ENCODE measurements at places on chromosomes 1 and 21. TPM values are rescaled to one million over a fixed set of nuclear protein-coding genes. Genes with fewer than 3 reads are reported as not detected.

Gene KCNE2
- total RNA-seq = not detected

DNA sequence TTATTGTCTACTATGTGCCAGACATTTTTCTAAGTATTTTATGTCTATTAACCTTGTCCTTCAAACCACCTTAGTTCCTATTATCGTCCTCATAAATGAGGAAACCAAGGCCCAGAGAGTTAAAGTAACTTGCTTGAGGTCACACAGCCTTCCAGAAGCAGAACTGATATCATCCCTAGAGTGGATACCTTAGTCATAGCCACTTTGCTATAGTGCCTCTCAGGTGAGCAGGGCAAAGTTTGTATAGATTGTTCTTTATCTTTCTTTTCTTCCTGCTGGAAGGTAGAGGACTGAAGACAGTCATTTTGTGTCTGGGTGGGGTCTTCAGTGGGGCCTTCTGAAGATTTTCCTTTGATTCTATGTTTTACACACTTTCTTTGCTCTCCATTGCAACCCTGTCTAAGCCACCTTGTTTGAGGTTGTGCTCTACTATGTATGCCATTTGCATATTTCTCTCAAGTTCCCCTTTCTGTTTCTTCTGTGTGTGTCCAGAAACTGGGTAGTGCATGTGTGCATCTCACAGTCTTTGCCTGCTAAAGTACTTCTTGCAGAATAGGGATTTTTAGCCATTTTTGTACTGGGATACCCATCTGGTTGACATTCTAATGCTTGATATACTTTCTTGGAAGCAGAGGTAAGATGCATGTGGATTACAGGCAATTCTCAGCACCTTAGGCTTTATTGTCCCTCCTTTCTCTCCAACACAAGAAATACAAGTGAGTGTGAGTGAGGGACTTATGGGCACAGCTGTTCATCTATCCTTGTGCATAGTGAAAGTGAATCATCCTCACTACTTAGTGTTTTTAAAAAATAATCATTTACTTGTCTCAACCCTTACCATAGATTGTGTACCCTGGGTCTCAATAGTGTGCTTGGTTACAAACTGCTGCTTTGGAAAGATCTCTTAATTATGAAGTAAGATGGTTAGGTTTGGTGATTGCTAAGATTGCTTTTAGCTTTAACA lies 207.6 kb upstream of the HMCN1 start:
- no peak for DNase-seq

DNA sequence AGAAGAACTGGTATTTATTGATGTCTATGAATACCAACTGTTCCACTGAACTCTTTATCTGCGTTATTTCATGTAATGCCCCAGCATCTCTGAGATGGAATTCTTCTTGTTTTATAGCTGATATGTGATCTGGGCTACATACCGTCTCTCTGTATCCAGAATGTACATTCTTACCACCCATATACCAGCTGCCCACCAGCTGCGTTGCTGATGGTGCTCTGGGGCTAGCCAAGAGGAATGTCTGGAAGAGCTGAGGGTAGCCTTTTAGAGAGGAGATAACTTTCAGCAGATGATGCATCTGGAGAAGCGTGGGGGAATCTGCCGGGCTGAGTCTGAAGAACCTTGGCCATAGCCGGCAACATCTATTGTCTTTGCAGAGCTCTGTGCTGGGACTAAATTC lies 137.5 kb downstream of the RYR2 start:
- no peak for DNase-seq

DNA sequence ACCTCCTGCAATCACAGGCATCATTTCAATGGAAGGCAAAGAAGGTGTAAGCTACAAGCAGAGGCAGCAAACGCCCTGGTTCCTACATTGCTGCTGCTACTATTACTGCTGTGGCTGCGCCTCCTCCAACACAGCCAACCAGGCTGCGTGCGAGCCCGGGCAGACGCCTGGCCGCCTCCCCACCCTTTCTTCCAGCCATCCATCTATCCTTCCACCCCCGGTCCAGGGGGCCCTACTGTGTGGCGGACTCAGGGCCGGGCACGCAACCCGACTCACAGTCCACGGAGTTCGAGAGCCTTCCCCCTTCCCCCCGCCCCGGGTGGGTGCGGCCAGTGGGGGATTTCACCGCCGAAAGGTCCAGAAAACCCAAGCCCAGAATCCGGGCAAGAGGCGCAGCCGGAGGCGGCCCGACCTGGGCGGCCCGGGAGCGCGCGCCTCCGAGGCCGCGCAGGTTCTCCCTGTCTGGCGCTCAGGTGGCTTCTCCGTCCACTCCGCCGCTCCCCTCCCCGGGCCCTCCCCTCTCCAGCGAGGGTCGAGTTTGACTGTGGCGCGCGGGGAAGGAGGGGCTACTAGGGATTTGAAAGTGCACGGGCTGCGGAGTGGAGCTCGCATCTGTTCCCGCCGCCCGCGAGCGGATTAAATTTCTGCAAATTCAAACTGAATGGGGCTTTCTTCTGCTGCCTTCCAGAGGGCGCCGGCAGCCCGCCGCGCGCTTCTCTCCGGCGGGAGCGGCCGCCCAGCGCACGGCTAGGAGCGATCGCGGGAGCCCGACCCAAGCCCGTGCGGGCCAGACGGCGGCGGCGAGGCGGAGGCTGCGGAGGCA lies at the start of gene HUNK:
TSS of gene HUNK (plus strand) at position 569 of the 823 bp plus-strand sequence. CDS start 655 bp downstream, outside the sequence.
- DNase-seq = no peak

GRCh38 chr1:185998391-185998790 lies 264.2 kb downstream of the HMCN1 start:
- DNase-seq = no peak

- no peak for DNase-seq
Observed at GRCh38 chr1:206866062-206866461, 639 bp downstream of the IL20 start.

Gene ESRRG
- total RNA-seq = 0.98 TPM

DNA sequence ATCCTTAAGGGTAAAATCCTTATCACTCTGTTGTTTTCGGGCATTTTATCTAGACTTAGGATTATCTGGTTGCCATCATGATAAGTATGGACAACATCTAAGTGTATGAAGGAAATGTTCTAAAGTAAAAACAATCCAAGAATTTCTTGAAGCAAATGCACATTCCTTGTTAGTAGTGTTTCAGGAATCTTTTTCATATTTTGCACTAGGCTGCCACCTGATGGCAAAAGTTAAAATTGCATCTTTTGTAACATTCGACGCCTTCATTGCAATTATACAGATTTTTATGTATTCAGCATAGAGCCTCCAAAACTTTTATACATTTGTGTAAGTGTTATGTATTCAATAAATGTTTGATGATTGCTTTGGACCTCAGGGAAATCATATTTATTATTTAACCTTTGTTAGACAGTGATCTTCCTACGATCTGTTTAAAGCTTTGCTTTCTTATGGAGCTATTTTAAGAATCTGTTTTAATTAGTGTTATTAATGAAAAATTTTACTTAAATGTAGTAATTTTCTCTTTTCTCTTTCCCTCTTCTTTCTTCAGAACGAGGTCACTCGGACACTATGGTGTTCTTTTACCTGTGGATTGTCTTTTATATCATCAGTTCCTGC lies 49.4 kb upstream of the KIAA1614 start:
- no peak for DNase-seq

DNA sequence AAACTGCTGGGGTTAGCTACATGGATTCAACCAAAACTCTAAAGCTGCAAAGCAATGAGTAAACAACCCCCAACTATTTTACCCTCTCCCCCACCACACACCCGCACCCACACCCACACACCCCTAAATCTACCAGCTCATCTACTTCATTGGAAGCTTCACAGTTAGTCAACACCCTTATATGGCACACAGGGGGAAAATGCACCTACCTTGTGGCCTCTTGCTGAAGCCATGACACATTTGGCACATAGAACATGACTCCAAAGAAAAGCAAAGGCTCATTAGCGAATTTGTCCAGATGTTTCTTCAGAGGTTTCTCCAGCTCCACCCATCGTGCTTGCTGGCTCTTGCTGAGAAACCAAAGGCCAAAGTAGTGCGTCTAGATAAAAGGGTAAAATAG lies 99.8 kb downstream of the PTPN14 start:
- DNase-seq = no peak

GRCh38 chr1:35573198-35574124 lies at the start of gene TFAP2E:
Gene TFAP2E (plus strand): TSS chr1:35573314. CDS start chr1:35573578, 264 bp downstream.
- DNase-seq = no peak

Gene RNU1-4
- total RNA-seq = 19,908 TPM

- DNase-seq = no peak
Observed at GRCh38 chr1:221394011-221394544, 347.8 kb downstream of the DUSP10 start.

GRCh38 chr21:35027563-35028450 lies 21.3 kb downstream of the RUNX1 start:
- no peak for DNase-seq

DNA sequence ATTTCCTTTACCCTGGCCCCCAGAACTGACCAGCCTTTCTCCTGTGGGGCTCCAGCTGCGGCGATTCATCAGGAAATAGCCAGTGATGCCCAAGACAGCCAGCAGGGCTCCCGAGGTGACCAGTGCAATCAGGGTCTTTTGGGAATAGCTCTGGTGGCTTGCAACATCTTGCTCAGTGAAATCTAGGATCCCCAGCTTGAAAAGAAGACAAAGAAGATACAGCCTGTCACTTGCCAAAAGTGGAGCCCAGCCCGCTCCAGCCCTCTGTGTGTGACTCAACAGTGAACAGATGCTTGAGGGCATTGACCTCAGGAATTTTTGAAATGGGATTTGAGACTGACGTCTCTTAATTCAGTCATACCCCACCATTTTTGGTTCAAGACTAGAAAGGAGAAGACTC lies 22.3 kb downstream of the CD34 start:
- DNase-seq = no peak

DNA sequence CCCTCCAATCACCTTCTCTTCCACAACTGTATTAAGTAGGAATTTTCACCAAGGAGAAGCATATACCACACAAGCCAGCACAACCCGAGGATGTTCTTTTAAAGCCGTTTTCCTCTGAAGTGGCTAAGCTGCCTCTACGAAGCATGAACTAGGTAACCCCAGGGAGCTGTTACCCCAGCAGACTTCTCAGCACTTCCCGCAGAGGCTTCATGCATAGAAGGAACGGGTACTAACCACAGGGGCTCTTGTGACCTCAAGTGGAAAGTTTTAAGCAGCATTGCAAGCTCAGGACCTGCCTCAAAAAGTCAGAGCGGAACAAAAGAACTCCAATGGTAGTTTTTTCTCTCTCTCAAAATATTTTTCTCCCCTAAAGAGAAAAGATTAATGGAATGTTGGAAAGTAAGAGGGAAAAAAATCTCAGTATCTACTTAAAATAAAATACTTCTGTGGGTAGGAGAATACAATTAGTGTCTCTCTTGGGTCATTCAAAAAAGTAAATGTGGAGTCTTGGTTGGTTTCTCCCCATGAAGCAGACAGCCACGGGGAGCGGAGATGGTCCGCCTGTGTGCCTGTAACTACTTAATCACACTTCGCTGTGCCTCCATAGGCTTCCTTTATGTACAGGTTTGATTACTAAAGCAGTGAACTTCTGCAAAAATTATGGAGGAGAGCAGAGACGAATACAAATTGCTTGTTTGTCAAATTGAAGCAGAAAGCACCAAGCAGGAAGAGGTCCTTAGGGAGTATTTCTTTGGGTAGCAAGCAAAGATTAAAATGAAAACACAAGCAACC lies 40.9 kb downstream of the STX6 start:
- DNase-seq = no peak

DNA sequence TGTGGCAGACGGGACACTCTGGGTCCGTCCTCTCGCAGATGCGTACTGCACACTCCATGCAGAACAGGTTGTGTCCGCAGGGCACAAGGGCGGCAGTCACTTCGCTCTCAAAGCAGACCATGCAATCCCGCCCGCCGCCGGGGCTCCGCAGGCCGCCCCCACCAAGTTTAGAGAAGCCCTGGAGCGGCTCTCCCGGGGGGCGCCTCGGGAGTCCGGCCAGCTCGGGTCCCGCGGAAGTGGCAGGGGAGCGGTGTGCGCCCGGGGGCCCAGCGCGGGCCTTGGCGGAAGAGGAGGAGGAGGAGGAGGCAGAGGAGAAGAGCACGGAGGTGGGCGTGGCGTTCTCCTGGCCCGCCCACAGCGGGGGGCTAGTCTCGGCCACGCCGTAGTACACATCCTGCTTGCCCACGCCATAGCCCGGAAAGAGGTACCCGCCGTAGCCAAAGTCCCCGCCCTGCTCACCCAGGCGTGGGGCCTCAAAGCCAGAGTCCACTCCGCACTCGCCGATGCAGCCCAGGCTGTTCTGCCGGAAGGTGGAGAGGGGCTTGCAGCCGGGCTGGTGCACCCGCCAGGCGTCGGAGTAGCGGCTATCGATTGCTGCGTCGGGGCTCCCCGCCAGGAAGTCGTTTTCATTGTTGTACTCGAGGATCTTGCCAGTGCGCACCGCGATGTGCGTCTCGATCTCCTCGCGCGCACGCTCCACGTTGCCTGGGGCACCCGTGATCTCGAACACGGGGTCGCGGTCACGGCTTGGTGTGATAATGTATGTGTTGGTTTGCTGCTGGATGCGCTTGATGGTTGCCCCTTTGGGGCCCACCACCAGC lies 5.4 kb downstream of the MEX3A start:
- no peak for DNase-seq

Gene PRKAA2
- 3.7 TPM for total RNA-seq

Gene TRPM2
- 2.2 TPM for total RNA-seq

Gene BRDT
- total RNA-seq = not detected

Gene PTGFRN
- total RNA-seq = 52.8 TPM

DNA sequence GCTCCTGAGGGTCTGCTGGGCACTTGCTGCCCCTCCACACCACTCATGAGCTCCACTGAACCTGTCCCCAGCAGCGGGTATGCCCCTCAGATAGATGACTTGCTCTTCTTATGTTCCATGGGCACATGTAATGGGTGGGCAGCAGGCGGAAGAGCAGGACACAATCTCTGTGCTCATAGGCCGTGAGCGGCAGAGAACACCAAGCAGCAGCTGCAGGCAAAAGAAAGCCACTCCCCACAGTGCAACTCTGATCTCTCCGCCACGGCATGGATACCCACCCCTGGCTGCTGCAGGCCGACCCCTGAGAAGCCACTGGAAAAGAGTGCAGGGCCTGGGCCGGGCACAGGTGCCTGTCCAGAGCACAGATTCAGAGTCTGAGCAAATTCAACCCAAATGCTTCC lies 135.2 kb upstream of the RUNX3 start:
- DNase-seq = no peak

- no peak for DNase-seq
Observed at GRCh38 chr1:198734323-198735008, 95.6 kb downstream of the PTPRC start.

GRCh38 chr21:31870472-31871193 lies 2.2 kb upstream of the HUNK start:
- DNase-seq = no peak

DNA sequence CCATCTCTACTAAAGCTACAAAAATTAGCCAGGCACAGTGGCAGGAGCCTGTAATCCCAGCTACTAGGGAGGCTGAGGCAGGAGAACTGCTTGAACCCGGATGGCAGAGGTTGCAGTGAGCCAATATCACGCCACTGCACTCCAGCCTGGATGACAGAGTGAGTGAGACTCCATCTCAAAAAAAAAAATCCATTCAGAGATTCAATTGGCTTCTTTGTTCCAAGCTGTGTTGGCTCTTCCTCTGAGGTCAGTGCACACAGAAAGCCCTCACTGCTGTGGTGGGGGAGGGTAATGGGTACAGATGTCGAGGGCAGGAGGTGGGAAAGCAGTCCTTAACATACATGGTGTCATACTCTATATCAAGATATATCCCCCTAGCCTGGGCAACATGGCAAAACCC lies 14.7 kb downstream of the TIE1 start:
- no peak for DNase-seq

- DNase-seq = peak; percentile 77
Observed at GRCh38 chr1:232179896-232180778, 449.8 kb downstream of the SIPA1L2 start.

Data from vagina (tissue), 2 donors.